ENCODE measurements at places on chromosomes 4 and X.

- no peak for DNase-seq
Observed at GRCh38 chr4:73376251-73376650, 27.8 kb upstream of the ALB start.

GRCh38 chr4:3518941-3519340 lies 13.3 kb downstream of the LRPAP1 start:
- no peak for DNase-seq

- no peak for DNase-seq
Observed at GRCh38 chr4:87017580-87018342, 83.0 kb downstream of the AFF1 start.

DNA sequence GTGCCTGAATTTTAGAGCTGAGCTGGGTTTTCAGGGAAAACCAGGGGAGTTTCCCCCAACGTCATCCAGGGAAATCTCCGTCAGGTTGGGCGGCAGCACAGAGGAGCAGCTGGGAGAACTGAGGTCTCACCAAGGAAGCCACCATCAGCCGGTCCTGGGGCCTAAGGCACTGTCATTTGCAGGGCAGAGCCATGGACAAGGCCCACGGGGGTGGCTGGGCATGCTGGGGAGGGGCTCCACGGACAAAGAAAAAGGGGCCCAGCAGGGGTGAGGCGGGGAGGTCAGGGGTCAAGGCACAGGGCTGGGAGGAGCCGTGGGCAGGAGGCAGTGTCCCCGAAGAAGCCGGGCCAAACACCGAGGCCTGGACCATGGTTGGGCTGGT lies 109.8 kb downstream of the HMX1 start:
- DNase-seq = no peak

DNA sequence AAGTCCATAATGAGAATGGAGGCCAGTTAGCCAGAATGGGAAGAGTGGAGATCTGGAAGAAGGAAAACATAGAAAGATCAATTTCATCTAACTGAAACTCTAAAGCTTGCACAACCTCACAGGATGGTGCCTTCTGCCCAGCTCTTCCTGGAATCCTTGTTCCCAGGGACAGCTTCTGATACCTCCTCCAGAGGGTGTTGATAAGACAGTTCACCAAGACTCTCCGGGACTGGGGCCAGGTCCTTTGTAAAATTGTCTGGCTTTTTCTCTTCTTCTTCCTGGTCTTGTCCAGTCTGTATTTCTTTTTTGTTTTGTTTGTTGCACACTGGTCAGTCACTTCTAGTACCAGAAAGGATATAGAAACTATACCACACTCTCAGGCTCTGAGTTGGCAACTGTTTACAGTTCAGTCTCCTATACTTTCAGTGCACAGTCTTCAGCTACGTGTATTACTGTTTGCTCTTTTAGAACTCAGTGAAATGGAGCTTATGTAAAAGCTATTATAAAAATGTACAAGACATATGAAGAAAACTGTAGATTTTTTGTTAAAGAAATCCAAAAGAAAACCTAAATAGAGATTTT lies 142.8 kb upstream of the RPL34 start:
- no peak for DNase-seq

DNA sequence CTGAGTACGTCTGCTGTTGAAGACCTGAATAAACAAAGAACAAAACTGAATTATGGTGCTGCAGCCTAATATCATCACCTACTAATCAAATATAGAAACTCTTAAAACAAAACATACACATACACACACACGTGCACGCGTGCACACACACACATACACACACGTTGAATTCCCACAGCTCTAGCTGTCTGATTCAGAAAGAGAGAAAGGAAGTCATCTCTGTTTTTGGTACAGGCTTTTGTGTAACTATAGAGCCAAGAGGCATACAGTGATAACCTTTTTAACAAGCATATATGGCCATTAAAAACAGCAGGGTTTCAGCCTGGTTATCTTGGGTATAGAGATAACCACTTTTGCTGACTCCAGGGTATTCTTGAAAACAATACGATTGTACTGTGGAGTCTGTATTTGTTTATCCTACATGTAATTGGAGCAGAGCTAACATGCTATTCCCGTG lies 823.2 kb downstream of the CCSER1 start:
- DNase-seq = no peak

- no peak for DNase-seq
Observed at GRCh38 chrX:49257846-49258748, 6.4 kb downstream of the FOXP3 start.

GRCh38 chr4:119785963-119786362 lies 157.4 kb upstream of the PDE5A start:
- DNase-seq = no peak

GRCh38 chr4:40173470-40173875 lies 23.4 kb upstream of the RHOH start:
- DNase-seq = no peak

GRCh38 chr4:2354118-2354517 lies 64.3 kb downstream of the ZFYVE28 start:
- DNase-seq = no peak

- DNase-seq = no peak
Observed at GRCh38 chr4:182222766-182223165, 20.4 kb upstream of the TENM3 start.

DNA sequence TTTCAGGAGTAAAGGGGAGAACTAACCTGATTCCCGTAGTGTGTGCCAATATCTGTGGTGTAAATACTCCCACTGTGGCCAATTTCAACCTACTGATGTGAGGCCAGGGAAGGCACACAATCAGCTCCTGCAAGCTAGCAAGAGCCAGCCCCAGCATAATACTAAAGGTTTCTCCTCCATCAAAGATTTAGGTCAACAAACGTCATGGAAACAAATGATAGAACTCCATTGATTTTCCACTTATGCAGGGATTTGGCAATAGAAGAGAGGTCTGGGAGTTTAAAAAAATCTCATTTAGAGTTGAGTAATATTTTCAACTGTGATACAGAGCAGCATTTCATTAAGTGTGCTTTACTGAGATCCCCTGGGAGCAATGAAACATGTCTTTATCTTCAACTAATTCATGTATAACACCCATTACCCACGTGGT lies 15.8 kb upstream of the VEGFD start:
- DNase-seq = no peak

- DNase-seq = no peak
Observed at GRCh38 chr4:107376293-107376692, 340.2 kb upstream of the DKK2 start.

- DNase-seq = no peak
Observed at GRCh38 chr4:7812231-7812857, 127.3 kb downstream of the AFAP1 start.

Data from amniotic stem cell (primary cell).